Adrenal gland (tissue), 19 donors: ENCODE measurements at places on chromosomes 3 and 15. TPM values are rescaled to one million over a fixed set of nuclear protein-coding genes. Genes with fewer than 3 reads are reported as not detected.

ARL8B gene
- polyA plus RNA-seq = 27.8 TPM

TRAK1 gene
- polyA plus RNA-seq = 18.7 TPM

MGLL gene
- polyA plus RNA-seq = 48.1 TPM

MCTP2 gene
- 2.7 TPM for polyA plus RNA-seq

ZNF619 gene
- 0.77 TPM for polyA plus RNA-seq

IL12A gene
- 0.10 TPM for polyA plus RNA-seq

SLC38A3 gene
- polyA plus RNA-seq = 0.05 TPM

TAGLN3 gene
- 52.1 TPM for polyA plus RNA-seq

DNAJB8 gene
- not detected for polyA plus RNA-seq

NR1I2 gene
- polyA plus RNA-seq = 0.16 TPM

TMC3 gene
- 0.03 TPM for polyA plus RNA-seq

RABL3 gene
- 94.2 TPM for polyA plus RNA-seq

GAP43 gene
- 0.40 TPM for polyA plus RNA-seq

LRRC3B gene
- polyA plus RNA-seq = not detected

CD200 gene
- 5.1 TPM for polyA plus RNA-seq

GP5 gene
- polyA plus RNA-seq = not detected

CSTA gene
- polyA plus RNA-seq = 13.0 TPM

GRK7 gene
- polyA plus RNA-seq = not detected

A4GNT gene
- polyA plus RNA-seq = not detected

MYLK gene
- polyA plus RNA-seq = 26.7 TPM

PLA2G4F gene
- polyA plus RNA-seq = not detected

HEMK1 gene
- 9.3 TPM for polyA plus RNA-seq

CCDC66 gene
- polyA plus RNA-seq = 22.9 TPM

GPR176 gene
- 7.2 TPM for polyA plus RNA-seq

P2RY14 gene
- 0.57 TPM for polyA plus RNA-seq

PLIN1 gene
- polyA plus RNA-seq = 2.4 TPM

UBA7 gene
- polyA plus RNA-seq = 232 TPM

TRPC1 gene
- 7.6 TPM for polyA plus RNA-seq

RASL12 gene
- 1.4 TPM for polyA plus RNA-seq

TRPM7 gene
- polyA plus RNA-seq = 5.4 TPM

TMEM207 gene
- polyA plus RNA-seq = not detected

RPL29 gene
- polyA plus RNA-seq = 2,326 TPM

GABRR3 gene
- polyA plus RNA-seq = not detected

OR5K2 gene
- polyA plus RNA-seq = not detected

PLA2G4D gene
- 1.2 TPM for polyA plus RNA-seq

UBXN7 gene
- 25.7 TPM for polyA plus RNA-seq

LRRC31 gene
- polyA plus RNA-seq = not detected

C3orf22 gene
- polyA plus RNA-seq = not detected

RAB11A gene
- polyA plus RNA-seq = 705 TPM

SOX14 gene
- polyA plus RNA-seq = not detected

GPR149 gene
- polyA plus RNA-seq = not detected

TMCO5A gene
- polyA plus RNA-seq = not detected

TKT gene
- 253 TPM for polyA plus RNA-seq

GOLGA6B gene
- polyA plus RNA-seq = not detected

GOLGA8R gene
- 4.7 TPM for polyA plus RNA-seq

KIF7 gene
- polyA plus RNA-seq = 8.2 TPM

CHRM5 gene
- polyA plus RNA-seq = 0.15 TPM

CASR gene
- 0.08 TPM for polyA plus RNA-seq
